ENCODE measurements at places on chromosomes 7 and 10.

DNA sequence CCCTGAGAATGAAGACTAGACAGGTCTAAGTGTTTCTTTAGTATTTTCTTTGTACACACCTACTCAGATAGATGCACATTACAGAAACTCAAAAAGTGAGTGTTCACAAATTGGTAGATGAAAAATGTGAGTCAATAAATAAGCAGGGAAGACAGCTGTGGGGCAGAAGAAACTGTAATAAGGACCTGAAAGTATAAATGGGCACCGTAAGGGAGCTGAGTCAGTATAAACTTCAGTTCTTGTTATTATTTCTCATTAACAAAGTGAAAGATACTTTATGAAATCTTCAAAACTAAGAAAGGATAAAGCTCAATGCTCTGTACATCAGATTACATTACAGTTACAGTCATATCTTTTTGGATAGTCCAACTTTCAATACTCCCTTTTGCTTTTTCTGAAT is 2.5 kb downstream of the MTPN start:
- no peak for DNase-seq

DNA sequence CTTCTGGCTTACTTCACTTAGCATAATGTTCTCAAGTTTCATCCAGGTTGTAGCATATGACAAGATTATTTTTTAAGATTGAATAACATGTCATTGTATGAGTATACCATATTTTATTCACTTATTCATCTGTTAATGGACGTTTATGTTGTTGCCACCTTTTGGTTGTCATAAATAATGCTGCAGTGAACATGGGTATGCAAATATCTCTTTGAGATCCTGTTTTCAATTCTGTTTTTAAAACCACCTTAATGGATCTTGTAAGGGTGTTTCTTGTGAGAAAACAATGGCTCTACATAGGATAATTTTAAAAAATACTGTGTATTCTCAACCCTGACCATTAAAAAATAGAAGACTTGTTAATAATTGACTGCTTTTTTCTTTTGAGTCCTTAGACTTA is 290.7 kb upstream of the TMEM229A start:
- DNase-seq, result no peak

- DNase-seq, result no peak
These were observed 204.6 kb upstream of the POM121L12 start for GRCh38 chr7:52830801-52831200.

DNA sequence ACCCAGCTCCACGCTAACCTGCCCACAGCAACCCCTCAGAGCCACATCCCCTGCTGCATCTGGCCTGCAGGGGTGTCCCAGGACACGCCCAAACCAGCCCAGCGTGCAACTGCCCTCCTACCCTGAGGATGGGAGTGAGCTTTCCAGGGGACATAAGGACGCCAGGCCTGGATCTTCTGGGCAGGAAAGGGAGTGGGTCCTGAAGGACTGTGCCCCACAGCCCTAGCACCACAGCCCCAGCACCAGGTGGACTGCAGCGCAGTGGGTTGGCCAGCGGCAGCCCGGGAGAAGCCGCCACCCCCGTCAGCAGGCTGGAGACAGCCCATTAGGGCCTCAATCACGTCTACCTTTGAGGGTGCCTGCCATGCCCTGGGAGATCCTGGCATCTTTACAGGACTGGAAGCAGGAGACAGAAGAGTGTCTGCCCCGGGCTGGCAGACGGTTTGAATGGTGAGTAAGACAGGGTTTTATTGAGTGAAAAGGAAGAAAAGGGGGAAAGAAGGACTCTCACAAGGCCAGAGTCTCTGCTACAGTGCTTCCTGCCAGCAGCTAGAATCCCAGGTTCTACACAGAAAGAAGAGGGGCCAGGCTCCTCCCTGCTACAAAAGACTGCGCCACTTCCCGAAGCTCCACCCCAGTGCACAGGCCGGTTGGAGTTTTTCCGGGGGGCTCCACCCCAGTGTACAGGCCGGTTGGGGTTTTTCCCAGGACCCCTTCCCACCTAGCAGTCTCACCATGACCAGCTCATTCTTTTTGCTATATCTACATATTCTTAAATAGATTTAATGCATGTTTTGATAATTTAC is 69.8 kb upstream of the KCTD7 start:
- no peak for DNase-seq

DNA sequence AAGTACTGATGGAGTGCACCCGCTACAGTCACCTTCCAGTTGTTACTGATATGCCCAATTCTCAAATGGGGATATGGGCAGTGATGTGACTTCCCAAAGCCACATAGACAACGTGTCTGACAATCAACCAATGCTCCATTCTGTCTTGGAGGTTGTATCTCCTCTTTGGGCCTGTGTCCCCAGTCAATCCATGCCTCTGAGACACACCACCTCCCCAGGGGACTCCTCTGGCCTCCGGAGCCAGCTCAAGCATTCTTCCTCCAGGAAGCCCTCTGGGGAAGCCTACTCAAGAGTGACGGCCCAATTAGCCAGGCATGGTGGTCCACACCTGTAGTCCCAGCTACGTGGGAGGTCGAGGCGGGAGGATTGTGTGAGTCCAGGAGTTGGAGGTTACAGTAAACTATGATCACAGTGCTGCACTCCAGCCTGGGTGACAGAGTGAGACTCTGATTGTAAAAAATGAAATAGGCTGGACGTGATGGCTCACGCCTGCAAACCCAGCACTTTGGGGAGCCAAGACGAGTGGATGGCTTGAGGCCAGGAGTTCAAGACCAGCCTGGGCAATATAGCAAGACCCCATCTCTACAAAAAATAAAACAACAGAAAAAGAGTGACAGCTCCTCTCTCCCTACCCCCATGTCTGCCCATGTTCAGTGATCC is 99.5 kb upstream of the TNRC18 start:
- DNase-seq, result no peak

DNA sequence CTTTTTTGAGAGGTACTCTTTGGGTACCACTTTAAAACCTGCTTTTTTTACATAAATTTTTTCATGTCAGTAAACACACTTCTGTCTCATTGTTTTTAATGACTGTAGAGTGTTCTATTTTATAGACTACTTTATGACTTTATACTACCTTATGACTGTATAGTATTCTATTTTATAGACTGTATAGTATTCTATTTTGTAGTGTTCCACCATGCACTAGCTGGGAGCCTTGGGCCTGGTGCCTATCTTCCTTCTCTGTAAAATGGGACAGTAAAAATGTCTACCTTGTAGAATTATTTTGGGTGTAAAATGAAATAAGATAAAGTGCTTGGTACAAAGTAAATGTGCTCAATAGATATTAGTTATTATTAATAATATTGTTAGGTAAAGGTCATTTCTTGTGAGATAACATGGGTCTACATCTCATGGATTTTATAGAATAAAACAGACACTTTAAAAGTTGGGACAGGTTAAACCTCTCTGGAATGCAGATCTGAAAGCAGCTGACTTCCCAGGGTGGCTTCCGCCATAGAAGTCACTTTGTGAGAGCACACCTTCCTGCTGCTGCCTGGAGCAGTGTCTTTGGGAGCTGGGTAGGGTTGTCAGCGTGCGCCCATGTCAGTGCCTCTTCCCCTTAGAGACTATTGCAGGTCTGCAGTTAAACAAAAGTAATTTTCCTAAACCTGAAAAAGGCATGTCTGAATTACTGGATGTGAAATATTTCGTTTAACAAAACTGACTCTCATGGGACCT is 31.0 kb downstream of the CCNY start:
- no peak for DNase-seq

- no peak for DNase-seq
These were observed 826 bp downstream of the PODXL start for GRCh38 chr7:131555552-131556052.

- DNase-seq, result no peak
These were observed 32.8 kb downstream of the TMEM130 start for GRCh38 chr7:98836811-98837629.

All from anterior cingulate cortex (tissue), 58 donors.